ENCODE measurements at places on chromosomes 1 and 21.

GRCh38 chr1:66443793-66444192, 90.2 kb upstream of the SGIP1 start:
- DNase-seq = no peak

DNA sequence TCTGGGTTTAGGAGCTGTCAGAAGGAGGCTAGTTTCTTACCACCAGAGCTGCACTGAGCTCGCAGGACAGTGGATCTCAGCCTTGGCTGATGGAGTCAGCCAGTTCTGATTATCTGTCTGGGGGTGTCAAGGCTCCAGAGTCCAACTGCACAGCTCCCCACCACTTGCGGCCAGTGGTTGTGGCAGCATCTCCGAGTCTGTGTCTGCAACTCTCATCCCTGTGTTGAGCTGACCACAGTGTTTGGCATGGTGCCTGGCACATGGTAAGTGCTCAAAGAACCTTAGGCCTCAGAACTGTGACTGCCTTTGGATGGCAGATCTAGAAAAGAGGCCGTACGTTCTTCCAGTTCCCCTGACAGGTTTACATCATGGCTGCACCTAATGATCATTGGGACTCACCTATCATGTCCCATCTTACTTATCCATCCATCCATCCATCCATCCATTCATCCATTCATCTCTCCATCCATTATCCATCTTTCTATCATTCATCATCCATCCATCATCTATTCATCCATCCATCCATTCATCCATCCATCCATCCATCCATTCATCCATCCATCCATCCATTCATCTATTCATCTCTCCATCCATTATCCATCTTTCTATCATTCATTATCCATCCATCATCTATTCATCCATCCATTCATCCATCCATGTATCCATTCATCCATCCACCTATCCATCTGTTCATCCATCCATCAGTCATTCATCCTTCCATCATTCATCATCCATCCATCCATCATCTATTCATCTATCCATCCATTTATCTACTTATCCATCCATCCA, 114.5 kb downstream of the CRYAA start:
- no peak for DNase-seq

GRCh38 chr21:38490411-38491020, 7.8 kb downstream of the ERG start:
- no peak for DNase-seq

GRCh38 chr1:53393325-53393792, 65.5 kb upstream of the LRP8 start:
- no peak for DNase-seq

DNA sequence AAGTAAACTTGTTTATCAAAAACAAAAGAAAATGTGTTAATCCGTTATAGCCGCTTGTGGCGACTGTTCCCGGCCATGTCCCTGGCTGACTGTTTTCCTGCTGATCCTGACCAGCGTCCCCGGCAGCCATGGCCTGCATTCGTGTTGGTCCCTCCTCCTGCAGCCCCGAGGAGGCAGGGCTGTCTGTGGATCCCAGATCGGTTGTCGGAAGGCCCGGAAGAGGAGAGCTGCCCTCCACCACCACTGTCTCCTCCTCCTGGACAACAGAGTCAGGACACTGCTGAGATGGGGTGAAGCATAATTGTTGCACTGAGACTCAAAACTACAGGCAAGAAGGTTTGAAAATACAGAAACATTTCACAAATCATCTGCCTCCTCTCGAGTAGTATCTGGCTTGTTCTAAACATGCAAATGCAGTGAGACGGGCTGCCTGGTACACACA, 3.6 kb upstream of the MXRA8 start:
- DNase-seq = no peak

DNA sequence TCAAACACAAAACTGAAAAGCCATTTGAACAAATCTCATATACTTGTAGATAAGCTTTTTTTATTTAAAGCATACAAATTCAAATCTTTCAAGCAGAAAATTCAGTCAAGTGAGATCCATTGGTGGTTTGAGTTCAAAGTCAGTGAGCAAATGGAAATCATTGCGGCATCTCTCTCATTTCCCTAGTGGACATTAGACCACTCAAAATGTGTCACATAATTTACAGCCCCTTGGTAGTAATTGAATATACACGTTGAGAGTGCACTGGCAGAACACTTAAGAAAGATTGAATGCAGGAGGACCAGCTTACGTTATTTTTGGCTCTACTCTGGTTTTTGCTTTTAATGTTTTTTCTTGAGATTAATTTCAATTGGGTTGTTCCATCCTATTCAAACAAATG, 633.7 kb downstream of the USP25 start:
- no peak for DNase-seq

- no peak for DNase-seq
Observed at GRCh38 chr1:28811369-28811765, 603 bp upstream of the OPRD1 start.

- DNase-seq = no peak
Observed at GRCh38 chr1:1578371-1578940, 3.8 kb upstream of the SSU72 start.

DNA sequence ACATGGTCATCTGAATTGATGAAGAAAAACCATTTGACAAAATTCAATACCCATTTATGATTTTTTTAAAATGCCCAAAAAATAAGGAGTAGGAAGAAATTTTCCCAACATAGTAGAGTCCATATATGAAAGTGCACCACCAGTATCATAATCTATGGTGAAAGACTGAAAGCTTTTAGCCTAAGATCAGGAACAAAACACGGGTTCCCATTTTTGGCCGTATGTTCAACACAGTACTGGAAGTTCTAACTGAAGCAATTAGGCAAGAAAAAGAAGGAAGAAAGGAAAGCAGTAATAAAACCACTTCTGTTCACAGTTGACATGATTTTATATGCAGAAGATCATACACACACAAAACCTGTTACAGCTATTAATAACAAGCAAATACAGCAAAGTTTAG, 227.8 kb upstream of the RAB4A start:
- no peak for DNase-seq

DNA sequence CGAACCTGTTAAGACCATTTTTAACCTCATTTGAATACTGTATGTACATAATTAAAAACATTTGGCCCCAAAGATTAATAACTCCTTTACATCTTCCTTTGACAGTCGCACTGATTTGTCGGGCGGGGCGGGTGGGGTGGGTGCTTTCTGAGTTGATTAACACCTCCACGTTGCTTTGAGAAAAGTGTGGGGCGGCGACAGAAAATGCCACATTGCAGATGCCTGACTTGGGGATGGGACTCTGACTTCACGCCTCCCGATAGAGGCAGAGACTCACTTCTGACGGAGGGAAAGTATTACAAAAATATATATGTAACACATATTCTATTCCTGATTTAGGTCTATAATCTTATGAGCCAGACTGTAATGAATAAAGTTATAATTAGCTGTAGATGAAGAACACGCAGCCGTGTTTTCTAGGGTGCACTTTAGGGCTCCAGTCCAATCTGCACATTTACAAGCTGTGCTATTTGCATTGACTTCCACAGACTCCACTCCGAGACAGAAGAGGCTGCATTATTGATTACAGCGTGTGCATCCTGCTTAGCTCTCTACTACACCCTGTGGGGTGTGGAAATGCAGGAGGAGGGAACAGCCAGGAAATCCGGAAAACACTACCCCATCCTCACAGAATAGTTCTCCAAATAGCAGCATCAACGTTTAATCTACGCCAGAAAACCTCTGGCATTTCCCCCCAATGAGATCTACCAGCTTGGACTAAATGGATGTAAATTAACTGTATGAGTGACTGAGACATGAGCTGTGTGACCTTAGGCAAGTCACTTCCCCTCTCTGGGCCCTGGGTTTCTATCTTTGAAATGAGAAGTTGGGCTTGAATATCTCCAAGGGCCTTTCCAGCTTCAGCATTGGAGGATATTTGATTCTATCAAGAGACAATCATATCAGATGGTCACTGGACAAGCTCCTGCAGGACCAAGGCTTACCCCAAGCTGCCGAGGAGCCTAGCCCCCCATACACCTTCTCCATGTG, 308.0 kb downstream of the RRAGC start:
- no peak for DNase-seq

GRCh38 chr1:42934541-42935312, 23.9 kb downstream of the SLC2A1 start:
- DNase-seq = no peak

GRCh38 chr1:112866151-112866550, 89.8 kb downstream of the SLC16A1 start:
- DNase-seq = no peak

DNA sequence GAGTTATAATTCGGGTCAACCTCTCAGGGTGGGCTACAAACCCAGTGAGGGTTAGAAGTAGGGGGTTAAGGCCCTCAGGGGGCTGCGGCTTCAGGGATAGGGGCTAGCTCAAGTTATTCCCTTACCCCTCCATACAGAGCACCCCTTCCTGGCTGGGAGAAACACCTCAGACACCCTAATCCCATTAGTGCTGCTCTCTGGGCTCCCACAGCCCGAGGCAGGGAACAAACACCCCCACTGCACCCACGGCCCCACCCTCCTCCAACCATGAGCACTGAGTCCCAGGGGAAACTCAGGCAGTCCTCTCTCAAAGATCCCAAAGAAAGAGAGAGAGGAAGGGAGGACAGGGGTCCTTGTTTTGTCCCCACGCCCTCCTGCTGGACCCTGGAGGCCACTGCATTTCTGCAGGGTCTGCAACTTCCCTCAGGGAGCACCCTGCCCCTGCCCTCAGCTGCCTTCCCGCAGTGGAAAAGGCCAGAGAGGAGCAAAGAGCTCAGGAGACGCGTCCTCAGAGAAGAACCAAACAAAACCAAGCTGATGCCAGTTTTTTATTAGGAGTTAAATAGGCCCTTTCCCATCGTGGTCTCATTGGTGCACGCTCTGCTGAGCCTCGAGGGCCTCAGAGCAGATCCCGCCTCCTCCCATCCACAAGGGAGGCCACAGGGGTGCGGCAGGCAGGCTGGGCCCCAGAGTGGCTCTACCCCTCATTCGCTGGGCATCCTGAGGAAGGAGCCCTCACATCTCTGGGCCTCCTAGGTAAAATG, 1.4 kb upstream of the S100A4 start:
- DNase-seq = no peak

GRCh38 chr1:109850827-109851226, 59.8 kb upstream of the CSF1 start:
- DNase-seq = no peak

- DNase-seq = no peak
Observed at GRCh38 chr21:36854391-36854790, 112.1 kb downstream of the HLCS start.

GRCh38 chr1:240927821-240928220, 315.9 kb upstream of the GREM2 start:
- DNase-seq = no peak

DNA sequence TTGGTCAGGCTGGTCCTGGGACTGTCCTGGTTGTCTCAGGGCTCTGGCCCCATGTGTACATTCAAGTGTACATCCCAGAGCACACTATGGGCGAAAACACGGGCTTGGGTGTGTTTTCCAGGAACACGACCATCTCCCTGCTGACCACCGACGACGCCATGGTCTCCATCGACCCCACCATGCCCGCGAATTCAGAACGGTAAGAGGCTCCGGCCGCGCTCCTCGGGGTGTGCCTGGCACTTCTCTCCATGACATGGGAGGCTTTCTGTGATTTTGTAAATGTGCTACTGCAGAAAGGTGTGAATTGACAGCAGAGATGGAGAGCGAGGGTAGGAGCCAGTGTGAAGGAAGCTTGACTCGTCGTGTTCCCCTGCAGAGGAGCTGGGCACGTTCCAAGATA, 34.4 kb downstream of the PDE9A start:
- no peak for DNase-seq

DNA sequence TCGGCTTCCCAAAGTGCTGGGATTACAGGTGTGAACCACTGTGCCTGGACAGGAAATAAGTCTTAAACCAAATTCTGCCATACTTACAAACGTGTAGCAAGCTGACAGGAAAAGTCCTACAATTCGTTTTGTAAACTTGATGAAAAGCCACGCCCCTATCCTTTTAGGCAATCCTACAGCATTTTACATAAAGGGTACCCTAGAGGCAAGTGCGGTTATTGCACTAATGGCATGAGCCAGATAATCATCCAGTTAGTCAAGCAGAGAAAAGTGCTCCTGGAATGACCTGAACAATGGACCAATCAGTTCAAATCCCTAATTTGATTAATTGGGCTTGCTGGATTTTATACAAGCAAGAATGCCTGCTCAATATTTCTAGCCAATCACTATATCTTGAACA, 338.2 kb downstream of the KIF26B start:
- DNase-seq = no peak

- DNase-seq = no peak
Observed at GRCh38 chr1:214603819-214604252, 841 bp downstream of the CENPF start.
